ENCODE measurements at places on chromosomes 5 and 9. TPM values are rescaled to one million over a fixed set of nuclear protein-coding genes. Genes with fewer than 3 reads are reported as not detected.

Gene DMRT3
- polyA plus RNA-seq: 1.0 TPM

Gene DPYSL3
- polyA plus RNA-seq: 523 TPM

Gene MLANA
- 0.49 TPM for polyA plus RNA-seq

Gene GGTA1
- polyA plus RNA-seq: 4.5 TPM

Gene FCN2
- polyA plus RNA-seq: not detected

Gene RETREG1
- polyA plus RNA-seq: 44.9 TPM

Gene PCDHGA9
- 21.4 TPM for polyA plus RNA-seq

Gene CYLC2
- polyA plus RNA-seq: not detected

Gene PCSK1
- 9.7 TPM for polyA plus RNA-seq

Gene MOB3B
- 20.2 TPM for polyA plus RNA-seq

Gene CCDC183
- 7.2 TPM for polyA plus RNA-seq

Gene SH3GLB2
- polyA plus RNA-seq: 160 TPM

Gene JMY
- polyA plus RNA-seq: 14.3 TPM

Gene SHISAL2B
- 2.9 TPM for polyA plus RNA-seq

Gene VCAN
- polyA plus RNA-seq: 182 TPM

Gene IL4
- polyA plus RNA-seq: not detected

Gene MARCHF11
- polyA plus RNA-seq: 12.7 TPM

Gene CFAP77
- polyA plus RNA-seq: 6.9 TPM

Gene EGFL7
- polyA plus RNA-seq: 46.8 TPM

Gene INSL4
- polyA plus RNA-seq: not detected

Gene SHB
- polyA plus RNA-seq: 16.1 TPM

Gene OSMR
- 4.2 TPM for polyA plus RNA-seq

Gene PSMD5
- polyA plus RNA-seq: 24.7 TPM

Gene NUTM2F
- not detected for polyA plus RNA-seq

Gene IFNA2
- not detected for polyA plus RNA-seq

Gene PRDM9
- polyA plus RNA-seq: not detected

Gene OLFML2A
- polyA plus RNA-seq: 20.6 TPM

Gene SPARC
- polyA plus RNA-seq: 2,283 TPM

Gene PDCD1LG2
- 0.32 TPM for polyA plus RNA-seq

Gene WDR38
- polyA plus RNA-seq: 10.8 TPM

Gene IFNE
- 0.18 TPM for polyA plus RNA-seq

Gene ACTBL2
- not detected for polyA plus RNA-seq

Gene IL31RA
- polyA plus RNA-seq: 0.17 TPM

Gene OGN
- polyA plus RNA-seq: 316 TPM

Gene NR6A1
- 3.8 TPM for polyA plus RNA-seq

All from spinal cord (tissue), 10 donors.